ENCODE measurements at places on chromosomes 6 and 20. TPM values are rescaled to one million over a fixed set of nuclear protein-coding genes. Genes with fewer than 3 reads are reported as not detected.

The FGD2 gene
- not detected for total RNA-seq

The PPP1R3D gene
- total RNA-seq: 5.5 TPM

The PROKR2 gene
- not detected for total RNA-seq

The SLC2A10 gene
- total RNA-seq: 5.4 TPM

The BFSP1 gene
- total RNA-seq: 2.0 TPM

The ARG1 gene
- total RNA-seq: not detected

The UNC93A gene
- total RNA-seq: not detected

The RGS19 gene
- 23.0 TPM for total RNA-seq

The C6orf163 gene
- 0.26 TPM for total RNA-seq

The SYNGAP1 gene
- 2.8 TPM for total RNA-seq

The HLA-B gene
- total RNA-seq: 258 TPM

The STK35 gene
- total RNA-seq: 16.7 TPM

The FAM209B gene
- total RNA-seq: not detected

The SMPDL3A gene
- total RNA-seq: 5.3 TPM

The SNPH gene
- total RNA-seq: 1.8 TPM

The SPO11 gene
- not detected for total RNA-seq

The RGS17 gene
- 3.3 TPM for total RNA-seq

The TMEM170B gene
- 1.4 TPM for total RNA-seq

The ZNF311 gene
- total RNA-seq: 0.13 TPM

The SOBP gene
- 2.5 TPM for total RNA-seq

The CALHM6 gene
- total RNA-seq: 1.0 TPM

The CHRNA4 gene
- total RNA-seq: 0.13 TPM

The DNAH8 gene
- total RNA-seq: not detected
